ENCODE measurements at places on chromosomes 7 and 10.

GRCh38 chr7:148303295-148304082, 287.1 kb upstream of the C7orf33 start:
- DNase-seq, result no peak

DNA sequence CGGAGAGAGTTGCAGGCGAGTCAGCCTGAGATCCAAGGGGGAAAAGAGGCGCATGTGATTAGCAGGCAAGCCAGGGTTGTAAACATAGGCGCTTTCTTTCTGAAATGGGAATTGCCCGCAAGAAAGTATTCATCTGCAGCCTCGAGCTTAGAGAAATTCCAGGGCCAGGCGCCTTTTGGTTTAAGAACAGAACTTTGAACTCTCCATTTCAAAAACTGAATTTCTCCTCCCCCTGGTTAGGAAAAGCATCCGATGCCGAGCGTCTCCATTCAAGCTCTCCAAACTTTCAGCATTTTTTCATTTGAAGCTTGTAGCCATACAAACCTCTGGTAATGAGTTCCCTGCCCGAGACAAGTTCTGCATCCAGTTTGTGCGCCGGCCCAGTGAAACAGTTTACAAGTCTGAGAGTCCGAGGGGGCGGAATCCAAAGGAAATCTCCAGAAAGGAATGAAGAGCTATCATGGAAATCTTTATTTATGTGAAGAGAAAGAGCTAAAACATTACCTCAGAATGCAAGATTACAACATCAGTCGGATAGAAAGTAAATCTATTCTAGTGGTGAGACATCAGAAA, 69.9 kb downstream of the FAM204A start:
- no peak for DNase-seq

DNA sequence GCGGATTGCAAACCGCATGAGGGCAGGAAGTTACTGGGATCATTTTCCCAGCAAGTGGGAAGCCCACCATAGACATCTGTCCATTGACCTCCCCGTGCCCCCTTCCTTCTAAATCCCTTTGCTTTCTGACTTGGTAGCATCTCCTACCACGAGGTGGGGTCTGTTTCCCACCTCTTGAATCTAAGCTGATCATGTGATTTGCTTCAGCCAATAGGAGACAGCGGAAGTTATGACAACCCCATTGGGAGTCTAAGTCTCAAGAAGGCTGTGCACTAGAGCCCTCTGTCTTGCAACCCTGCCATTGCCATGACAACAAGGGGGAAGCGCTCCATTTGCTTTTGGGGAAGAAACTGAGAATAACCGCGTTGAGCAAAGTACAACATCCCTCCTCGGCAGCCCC, 39.2 kb upstream of the CARD11 start:
- no peak for DNase-seq

DNA sequence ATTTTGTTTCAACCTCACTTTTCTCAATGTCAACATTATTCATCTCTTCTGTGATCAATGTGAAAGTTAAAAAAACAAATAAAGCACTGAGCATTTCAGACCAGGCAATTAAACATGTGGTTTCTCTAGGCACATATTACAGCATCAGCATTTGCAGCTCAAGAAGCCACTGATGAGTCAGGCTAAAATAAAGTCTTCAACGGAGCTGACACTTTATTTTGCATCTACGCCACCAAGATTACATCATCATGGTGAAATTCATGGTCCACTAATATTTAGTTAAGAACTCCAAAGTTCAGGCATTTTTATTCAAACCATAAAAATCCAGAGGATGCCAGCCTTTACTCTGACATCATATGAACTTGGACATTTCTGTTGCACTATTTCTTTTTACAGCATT, 33.0 kb downstream of the MAGI2 start:
- DNase-seq, result no peak

GRCh38 chr10:22417736-22418268, 72.5 kb downstream of the SPAG6 start:
- DNase-seq, result no peak

DNA sequence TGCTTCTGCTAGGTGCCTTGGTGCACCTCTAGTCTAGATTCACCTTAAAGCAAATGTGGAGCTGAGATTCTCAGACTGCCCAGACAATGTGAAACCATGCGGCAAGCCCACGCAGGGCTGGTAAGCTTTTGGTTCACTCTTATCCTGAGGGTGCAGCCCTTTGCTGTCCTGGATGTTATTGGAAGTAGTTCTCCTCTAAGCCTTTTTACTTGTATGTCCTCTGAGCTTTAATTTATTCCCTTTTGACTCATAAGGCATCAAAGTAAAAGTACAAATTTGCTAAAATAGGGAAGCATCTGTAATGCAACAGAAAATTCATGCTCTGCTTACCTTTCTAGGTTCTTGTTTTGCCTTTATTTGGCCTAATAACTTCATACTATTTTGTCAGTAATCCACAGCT, 186.8 kb downstream of the MACC1 start:
- no peak for DNase-seq

DNA sequence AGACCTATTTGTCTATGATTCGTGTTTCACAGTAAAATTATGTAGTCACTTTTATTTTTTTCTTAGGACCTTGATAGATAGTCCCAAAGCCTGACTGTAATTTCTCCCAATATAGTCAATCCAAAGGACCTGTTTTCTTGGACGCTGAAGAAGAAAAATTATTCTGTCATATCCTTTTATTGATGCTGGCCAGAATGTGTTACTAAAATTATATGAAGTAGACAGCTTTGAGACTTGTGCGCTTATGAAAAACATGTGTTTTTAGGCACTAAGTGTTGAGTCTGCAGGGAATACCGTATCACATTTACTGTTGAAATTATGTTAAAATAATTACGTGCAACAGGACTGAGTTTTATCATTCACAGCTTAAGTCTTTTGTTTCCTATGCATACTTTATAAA, 17.9 kb downstream of the TES start:
- no peak for DNase-seq

GRCh38 chr10:4581929-4582328, 244.1 kb upstream of the AKR1E2 start:
- DNase-seq, result no peak

DNA sequence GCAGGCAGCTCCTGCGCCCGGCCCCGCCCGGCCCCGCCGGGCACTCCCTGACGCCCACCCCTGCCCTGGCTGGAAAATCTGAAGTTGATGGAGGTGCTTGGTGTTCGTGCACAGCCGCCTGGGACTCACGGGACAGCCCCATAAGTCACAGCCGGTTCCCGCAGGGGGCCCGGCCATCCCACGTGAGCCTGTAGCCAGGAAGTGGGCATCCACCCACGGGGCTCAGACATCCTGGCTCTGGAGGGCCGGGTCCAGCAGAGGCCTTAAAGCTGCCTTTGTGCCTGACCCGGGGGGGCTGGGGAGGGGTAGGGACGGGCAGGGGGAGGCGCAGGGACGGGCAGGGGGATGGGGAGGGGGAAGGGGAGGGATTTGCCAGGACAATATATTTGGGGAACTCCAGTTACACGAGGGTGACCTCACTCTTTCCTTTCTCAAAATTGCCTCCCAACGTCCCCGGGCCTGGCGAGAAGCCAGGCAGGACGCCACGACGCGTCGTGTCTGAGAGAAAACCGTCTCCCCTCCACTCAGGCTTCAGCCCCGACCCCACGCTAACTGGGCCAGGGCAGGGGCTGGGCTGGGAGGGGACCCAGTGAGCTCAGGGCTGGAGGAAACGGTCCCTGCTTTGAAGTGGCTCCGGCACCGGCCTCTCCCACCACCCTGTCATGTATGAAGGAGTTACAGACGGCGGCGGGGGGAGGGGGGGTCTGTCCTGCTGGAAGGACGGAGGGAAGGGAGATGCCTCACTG, 82.1 kb upstream of the PDGFA start:
- DNase-seq, result peak; percentile 65

- DNase-seq, result no peak
These were observed 190.0 kb upstream of the KLF6 start for GRCh38 chr10:3975016-3975415.

- DNase-seq, result no peak
These were observed 9.6 kb downstream of the PDZD8 start for GRCh38 chr10:117365612-117366011.

DNA sequence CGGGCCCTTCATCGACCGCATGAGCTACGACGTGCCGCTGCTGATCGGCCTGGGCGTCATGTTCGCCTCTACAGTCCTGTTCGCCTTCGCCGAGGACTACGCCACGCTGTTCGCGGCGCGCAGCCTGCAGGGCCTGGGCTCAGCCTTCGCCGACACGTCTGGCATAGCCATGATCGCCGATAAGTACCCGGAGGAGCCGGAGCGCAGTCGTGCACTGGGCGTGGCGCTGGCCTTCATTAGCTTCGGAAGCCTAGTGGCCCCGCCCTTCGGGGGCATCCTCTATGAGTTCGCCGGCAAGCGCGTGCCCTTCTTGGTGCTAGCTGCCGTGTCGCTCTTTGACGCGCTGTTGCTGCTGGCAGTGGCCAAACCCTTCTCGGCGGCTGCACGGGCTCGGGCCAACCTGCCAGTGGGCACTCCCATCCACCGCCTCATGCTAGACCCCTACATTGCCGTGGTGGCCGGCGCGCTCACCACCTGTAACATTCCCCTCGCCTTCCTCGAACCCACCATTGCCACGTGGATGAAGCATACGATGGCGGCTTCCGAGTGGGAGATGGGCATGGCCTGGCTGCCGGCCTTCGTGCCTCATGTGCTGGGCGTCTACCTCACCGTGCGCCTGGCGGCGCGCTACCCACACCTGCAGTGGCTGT, 1.2 kb downstream of the SLC18A3 start:
- DNase-seq, result no peak

DNA sequence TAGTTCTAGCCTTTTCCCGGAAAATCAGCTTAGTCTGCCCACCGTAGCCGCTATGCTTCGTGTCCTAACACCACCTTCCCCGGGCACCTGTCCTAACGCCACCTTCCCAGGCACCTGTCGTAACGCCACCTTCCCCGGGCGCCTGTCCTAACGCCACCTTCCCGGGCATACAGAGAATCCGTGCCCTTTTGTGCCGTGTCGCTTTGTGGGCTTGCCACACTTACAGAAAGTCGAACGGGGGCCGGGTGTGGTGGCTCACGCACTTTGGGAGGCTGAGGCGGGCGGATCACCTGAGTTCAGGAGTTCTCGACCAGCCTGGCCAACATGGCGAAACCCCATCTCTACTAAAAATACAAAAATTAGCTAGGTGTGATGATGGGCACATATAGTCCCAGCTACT, 73.6 kb upstream of the DNAJB6 start:
- DNase-seq, result no peak

GRCh38 chr10:109929501-109930219, 6.3 kb upstream of the XPNPEP1 start:
- DNase-seq, result no peak

GRCh38 chr7:104176332-104176731, 31.5 kb downstream of the ORC5 start:
- DNase-seq, result no peak

- DNase-seq, result no peak
These were observed 31.5 kb downstream of the CLIP2 start for GRCh38 chr7:74320645-74321221.

DNA sequence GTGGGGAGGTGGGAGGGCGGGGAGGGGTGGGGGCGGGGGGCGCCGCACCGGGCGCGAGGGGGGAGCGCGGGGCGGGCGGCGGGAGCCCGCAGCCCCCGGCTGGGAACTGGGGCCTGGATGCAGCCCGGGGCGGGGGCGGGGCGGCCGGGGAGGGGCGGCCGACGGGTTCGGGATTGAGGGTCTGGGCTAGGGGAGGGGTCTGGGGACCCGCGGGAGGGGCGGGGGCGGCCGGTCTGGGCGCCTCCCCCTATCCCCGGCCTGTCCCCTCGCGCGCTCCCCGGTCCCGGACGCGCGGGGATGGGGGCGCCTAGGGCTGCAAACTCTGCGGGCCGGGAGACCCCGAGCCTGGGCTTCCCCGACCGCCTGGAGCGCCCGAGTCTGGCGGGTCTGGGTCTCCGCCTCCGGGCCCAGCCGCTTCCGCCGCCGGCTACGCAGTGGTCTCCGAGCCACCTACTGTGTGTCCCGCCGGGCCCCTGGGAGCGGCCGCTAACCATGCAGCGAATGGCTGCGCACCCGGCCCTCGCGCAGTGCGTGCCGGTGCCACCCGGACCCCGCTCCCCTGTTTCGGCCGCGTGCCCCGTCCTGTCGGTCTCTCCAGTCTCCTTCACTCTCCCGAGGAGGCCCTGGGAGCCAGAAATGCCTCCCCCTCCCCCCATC, 375 bp upstream of the FGF8 start:
- DNase-seq, result no peak

- DNase-seq, result no peak
These were observed 291.2 kb upstream of the MEOX2 start for GRCh38 chr7:15977663-15978062.

DNA sequence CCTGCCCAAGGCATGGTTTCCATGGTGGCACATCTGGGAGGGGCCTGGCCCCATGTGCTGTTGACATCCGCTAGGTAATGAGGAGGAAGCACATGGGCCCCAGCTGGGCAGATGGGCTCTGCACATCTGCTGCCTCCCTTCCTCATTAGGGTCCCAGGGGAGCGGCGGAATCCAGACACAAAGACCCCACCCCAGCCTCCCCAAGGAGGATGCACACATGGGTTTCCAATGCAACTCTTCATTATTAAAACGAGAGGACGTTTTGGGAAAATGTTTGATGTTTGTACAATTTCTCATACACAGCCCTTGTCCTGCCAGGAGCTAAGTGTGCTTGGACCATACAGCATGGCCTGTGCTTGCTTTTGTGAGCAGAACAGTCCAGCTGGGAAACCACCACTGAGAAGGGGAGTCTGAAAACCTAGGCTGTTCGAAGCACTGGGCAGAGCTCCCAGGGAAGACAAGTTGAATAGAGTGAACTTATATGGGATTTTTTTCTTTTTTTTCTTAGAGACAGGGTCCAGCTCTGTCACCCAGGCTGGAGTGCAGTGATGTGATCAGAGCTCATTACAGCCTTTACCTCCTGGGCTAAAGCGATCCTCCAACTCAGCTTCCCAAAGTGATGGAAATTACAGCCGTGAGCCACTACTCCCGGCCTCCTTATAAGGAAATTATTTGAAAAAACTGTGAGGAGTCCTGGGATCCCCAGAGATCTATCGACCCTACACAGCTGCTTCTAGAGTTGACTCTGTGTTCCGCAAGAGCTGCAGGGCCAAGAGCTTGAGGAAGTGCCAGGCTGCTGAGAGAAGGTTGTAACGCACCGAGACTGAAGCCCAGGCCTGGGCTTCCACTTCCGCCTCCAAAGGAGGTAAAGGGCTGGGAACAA, 23.4 kb downstream of the FAM107B start:
- no peak for DNase-seq

- no peak for DNase-seq
These were observed at the start of gene HHEX for GRCh38 chr10:92689663-92690210. TSS of gene HHEX (plus strand) at chr10:92689955. CDS start at chr10:92689987, 32 bp downstream.

DNA sequence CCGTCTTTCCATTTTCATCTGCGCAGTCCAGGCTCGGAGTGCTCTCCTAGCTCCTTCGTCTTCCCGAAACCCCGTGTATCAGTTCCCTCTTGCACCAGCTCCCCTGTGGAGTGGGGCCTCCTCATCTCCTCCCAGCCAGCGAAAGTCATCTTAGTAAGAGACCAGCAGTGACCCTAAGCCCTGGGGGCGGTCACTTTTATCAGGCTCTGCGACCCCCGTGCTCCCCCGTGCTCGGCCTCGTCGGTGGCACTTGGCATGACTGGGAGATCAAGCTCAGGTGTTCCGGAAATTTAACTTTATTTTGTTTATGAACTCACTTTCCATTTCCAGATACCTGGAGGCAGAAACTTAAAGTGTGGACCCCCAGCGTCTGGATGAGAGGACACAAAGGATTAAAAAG, 574 bp upstream of the ECHDC3 start:
- no peak for DNase-seq

GRCh38 chr7:24113506-24113905, 170.5 kb upstream of the NPY start:
- no peak for DNase-seq

- peak; percentile 36 for DNase-seq
These were observed 55.4 kb upstream of the LMTK2 start for GRCh38 chr7:98051118-98051744.
